ENCODE measurements at places on chromosomes 7 and 10.

DNA sequence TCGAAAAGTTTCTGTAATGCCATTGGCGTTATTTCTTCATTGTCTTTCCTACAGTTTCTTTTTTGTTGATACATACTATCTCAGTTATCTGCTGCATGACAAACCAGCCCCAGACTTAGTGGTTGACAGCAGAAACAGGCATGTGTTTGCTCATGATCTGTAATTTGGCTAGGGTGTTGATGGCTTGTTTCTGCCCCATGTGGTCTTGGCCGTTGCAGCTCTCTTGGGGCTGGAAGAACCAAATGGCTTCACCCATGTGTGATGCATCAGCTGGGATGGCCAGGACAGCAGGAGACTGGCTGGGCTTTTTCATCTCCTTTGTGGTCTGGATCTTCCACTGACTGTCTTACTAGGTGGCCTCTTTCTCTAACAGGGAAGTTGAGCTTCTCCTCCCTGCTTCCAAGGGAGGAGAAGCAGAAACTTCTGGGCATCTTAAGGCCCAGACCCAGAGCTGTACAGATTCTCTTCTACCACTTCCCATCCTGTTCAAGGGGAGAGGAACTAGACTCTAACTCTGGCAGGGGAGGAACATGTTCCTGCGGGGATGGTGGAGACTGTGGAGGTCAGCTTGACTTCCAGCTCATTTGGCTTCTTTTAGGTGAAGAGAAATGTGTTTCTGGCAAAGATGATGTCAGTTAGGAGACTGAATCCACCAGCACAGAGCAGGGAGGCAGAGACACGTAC lies 89.3 kb downstream of the FANK1 start:
- no peak for DNase-seq

- DNase-seq, result no peak
Measured at GRCh38 chr7:147569116-147569913, 1021.3 kb upstream of the C7orf33 start.

DNA sequence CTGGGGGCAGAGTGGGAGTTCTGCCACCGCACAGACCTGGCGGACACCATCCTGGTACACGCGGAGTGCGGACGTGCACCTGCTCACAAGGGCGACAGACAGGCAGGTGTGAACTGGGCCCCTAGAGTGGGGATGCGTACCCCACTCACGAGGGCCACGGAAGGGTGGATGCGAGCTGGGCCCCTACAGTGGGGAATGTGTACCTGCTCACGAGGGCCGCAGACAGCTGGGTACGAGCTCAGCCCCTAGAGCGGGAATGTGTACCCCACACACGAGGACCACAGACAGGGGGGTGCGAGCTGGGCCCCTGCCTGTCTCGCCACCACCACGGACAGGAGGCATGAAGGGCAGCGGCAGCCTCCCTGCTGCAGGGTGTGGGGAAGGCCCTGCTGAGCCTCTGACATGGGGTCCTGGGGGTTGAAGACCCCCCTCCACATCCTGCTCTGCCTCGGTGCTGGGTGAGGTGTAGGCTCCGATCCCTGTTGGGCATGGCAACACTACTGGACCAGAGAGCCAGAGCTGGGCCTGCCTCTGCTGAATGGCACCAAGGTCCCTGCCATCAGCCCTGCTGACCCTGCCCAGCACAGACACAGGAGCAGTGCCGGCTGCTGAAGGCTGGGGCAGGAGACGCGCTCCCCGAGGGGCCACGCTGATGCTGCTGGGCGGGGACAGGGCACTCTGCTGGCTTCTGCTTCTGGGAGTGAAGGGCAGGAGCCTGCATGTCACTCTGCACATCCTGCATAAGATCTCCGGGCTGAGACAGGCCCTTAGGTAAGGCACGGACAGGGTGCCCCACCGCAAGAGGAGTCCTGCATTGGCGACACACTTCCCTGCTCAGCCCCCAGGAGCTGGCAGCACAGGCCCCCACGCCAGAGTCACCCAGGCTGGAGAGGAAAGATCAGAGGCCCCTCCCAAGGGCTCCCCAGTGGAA lies 259.2 kb downstream of the MAD1L1 start:
- no peak for DNase-seq

GRCh38 chr7:145957160-145957890 lies 159.3 kb upstream of the CNTNAP2 start:
- DNase-seq, result no peak

GRCh38 chr10:6953271-6953801 lies 373.3 kb upstream of the PRKCQ start:
- DNase-seq, result no peak

- no peak for DNase-seq
Measured at GRCh38 chr10:16583382-16583781, 61.7 kb upstream of the C1QL3 start.

DNA sequence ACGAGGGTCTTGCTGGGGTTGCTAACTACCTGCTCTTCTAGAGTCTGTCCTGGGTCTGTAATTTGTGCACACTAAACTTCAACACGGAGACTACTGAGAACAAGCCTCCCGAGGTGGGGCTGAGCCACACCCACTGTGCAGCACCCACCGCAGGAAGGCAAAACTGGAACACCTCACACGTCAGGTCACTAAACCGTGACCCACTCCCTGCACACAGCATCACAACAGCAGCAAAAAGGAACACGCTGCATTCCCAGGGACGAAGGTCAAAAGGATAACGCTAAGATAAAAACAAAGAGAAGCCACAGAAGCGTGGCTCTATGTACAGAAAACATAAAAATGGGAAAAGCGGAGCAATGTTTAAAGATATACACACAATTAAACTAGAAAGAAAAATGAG lies 170.1 kb downstream of the MAD1L1 start:
- no peak for DNase-seq

DNA sequence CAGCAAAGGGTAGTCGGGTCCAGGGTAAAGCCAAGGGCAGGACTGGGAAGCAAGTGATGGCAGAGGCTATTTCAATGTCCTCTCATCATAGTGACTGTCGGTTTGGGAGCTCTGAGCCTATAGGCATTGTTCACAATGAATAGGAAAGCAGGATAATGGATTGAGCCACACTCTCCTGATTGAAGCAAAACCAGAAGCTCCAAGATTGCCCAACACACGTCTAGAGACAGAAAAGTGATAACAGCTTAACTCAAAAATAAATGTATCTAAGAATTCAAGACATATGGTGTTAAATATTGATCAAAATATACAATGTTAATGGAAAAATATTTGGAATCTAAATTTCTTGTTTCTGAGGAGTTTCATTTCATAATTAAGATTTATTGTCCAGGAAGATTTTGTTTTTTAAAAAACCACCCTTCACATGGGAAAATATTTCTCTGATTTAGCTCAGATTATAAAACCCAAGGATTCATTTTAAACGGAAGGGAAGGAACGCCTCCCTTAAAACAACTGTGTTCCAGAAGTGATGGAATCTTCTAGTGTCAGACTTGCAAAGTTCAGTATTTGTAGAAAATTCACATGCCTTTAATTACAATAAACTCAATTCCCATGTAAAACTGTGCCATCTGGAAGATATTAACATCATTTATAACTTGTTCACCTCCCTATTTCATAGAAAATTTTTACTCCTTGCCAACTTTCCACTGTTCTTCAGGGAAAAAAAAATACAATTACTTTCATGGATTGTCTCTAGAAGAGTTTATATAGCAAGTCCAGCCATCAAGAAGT lies 54.5 kb downstream of the NRP1 start:
- DNase-seq, result no peak

- DNase-seq, result no peak
Measured at GRCh38 chr7:97004247-97005182, 838 bp upstream of the DLX6 start.
